ENCODE measurements at places on chromosomes 7 and 10.

DNA sequence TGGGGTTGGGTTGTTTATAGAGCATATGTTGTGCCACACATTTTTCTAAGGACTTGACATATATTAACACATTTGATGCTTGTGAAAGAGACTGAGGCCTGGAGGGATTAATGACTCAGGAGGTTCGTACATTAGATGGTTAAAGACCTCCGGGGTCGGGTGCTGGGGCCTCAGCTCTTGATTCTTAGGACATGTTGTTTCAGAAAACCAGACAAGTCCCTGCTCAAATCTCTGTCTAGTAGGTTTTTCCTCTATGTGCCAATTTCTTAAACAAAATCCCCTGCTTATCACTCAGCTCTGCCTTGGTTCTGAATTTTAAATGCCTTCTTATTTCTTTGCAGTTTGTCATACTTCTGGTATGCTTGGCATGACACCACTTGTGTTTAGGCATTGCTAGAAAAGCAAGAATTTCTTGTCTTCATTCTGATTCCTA lies 5.8 kb downstream of the UPP1 start:
- DNase-seq, result no peak

DNA sequence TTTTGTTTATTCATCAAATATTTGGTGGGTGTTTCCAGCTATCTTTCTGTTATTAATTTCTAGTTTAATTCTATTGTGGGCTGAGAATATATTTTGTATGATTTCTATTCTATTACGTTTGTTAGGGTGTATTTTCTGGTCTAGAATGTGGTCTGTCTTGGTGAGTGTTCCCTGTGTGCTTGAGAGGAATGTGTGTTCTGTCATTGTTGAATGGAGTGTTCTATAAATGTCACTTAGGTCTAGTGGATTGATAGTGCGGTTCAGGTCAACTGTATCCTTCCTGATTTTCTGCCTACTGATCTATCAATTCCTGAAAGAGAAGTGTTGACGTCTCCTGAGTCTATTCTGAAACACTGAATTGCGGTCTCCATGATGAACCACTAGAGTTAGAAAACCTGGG lies 8.5 kb downstream of the HTRA1 start:
- DNase-seq, result no peak

- DNase-seq, result no peak
Observed at GRCh38 chr7:117982071-117983055, 109.1 kb upstream of the CTTNBP2 start.

DNA sequence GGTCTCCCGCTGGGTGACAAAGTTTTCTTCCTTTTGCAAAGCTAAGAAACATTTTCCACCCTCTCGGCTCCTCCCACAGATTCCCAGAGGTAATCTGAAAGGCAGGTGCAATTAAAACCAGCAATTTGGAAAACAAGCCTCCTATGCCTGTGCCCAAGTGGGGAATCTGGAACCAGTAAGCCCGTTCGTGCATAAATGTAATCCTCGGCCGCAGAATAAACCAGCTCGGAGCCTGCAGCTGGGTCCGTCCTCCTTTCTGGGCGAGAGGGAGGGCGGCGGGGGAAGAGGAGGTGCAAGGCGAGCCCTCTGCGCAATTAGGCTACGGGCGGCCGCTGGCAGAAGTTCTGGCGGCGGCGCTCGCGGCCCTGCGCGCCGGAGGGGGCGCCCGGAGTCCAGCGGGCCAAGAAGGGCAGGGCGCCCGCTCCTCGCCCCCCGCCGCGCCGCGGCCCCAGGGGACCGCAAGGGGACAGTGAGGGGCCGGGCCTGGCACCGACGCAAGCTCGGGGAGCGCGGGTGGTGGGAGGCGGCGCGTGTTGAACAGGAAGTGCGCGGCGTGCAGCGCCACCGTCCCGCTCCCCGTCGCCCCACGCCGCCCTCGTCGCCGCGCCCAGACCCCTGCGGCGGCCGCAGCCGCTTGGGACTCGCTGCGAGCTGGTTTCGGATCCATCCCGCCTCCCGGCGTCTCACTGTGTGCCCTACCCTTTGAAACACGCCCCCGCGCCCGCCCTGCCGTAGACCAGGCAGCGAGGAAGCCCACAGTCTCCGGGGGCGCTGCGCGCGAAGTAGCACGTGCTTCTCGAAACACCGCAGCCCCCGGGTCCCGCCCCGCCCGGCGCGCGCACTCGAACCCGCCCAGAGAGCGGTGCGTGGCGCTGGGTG lies at the start of gene PRKAG2:
Gene PRKAG2 (minus strand): TSS at position 217 of the 879 bp plus-strand sequence. CDS start 495 bp downstream, outside the sequence.
- DNase-seq, result no peak

DNA sequence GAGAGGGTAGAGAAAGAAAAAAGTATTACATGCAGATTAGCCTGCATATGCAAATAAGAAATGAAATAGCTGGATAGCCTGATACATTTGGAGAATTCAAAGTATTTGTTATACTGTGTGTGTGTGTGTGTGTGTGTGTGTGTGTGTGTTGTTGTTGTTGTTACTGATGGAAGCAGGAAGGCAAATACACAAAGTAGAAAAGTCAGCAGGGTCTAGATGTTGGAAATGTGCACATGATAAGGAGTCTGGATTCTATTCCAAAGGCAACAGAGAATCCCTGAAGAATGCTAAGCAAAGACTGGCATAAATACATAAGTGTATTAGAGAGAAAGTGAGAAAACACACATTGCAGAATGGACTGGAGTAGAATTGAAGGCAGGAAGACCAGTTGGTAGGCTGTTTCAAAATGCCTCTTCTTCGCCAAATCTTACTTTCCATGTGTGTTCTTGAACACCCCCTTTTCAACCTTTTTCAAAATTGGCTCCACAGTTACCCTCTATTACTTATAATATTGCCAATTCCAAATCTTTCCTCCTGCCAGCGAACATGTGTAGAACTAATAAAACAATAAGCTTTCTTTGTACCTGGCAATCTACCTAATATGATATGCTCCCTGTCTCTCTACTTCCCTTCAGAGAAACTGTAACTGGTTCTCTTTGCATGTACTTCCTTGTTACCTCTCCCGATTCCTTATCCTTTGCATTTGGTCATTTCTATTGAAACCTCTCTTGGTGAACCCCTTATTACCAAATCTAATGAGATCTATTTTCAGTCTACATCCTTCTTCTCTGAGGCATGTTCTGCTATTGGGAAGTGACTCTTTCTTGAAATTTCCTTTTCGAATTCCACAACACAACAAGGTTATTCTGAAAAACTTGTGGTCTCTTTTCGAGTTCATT lies 6.2 kb downstream of the CPED1 start:
- no peak for DNase-seq

DNA sequence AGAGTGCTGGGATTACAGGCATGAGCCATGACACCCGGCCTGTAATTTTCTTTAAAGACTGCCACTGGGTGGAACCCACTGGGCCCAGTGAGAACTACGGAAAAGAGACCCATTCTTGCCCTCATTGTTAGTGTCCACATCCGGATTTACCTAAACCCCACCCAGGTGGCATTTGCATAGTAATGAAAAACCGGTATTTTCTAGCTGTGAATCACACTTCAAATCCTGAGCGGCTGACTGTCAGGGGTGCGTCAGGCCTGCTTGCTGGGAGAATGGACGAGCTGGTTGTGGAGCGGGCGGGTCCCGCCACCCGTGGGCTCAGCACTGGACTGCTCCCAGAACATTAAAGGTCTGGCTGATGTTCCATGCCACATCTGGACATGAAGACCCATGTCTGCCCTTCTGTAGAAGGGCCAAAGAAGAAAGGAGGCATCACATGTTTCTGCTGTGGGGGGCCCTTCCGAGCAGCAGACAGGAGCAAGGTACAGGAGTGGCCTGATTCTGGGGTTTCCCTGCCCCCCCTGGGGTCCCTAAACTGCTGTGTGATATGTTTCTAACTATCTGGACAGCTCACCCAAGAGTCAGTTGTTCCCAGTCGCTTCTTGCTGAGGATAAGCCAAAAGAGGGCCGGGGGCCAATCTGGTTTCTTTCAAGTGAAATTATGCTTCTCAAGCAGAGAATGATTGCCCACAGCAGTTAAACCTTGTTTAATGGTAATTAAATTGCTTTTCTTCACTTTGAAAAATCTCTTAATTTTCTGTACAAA lies 46.4 kb downstream of the KIAA1217 start:
- DNase-seq, result no peak

DNA sequence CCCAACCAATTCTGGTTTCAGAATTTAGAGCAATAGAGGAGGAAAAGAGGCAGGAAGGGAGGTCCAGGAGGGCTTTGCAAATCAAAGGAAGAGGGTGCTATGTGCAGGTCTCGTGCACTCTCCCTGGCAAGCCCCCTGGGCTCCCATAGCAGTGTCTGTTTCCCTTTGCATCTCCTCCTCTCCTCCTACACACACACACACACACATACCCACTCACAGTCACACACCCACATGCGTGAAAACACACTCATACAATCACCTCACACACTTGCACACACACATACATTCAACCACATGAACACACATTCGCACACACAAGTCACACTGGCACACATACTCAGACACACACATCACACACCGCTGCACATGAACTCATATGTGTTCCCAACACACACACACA lies 105.3 kb downstream of the OAT start:
- no peak for DNase-seq

GRCh38 chr7:45910855-45911254 lies 10.2 kb downstream of the IGFBP3 start:
- no peak for DNase-seq

DNA sequence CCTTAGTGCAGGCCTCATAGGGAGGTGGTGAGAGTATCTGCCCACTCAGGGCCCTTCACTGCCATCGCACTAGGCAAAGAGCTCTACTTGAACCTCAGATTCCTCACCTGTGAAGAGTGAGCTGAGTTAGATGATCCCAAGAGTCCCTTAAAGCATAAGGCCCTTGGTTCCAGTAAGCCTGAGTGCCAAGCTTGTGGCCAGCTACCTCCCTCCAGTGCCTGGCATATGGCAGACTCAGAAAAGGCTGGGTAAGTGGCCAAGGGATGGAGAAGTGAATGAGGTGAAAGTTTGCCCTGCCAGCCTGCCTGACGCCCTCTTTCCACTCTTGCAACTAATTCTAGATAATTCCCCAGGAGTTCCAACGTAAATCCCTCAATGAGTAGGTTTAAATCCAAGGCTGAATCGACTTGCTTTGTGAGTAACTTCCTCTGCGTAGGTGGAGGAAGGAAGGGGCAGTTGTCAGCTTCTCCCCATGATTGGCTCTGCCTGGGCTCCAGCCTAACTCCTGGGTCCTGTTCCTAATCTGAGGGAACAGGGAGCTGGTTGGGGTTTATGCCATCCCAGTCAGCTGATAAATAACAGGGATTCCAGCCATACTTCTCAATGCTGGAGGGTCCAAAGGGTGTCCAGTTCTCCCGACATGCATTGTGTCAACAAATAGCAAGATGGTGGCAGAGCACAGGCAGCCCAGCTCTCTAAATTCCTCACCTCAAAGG lies 14.2 kb downstream of the DUSP5 start:
- no peak for DNase-seq

DNA sequence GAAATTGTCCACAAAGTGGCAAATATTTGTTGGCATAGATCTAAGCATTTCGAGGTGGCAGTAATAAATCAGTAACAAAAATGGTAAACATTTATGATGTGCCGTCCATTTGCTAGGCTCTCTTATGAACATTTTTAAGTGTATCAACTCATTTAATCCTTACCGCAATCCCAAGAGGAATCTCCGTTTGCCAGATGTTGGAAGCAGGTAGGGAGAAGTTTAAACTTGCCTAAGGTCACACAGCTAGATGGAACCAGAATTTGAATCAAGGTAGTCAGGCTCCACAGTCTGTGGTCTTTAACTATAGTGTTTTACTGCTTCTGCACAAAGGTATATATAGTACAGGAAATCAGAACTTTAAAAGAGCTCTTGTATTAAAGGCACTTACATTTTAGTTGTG lies 2.6 kb downstream of the MKLN1 start:
- no peak for DNase-seq

GRCh38 chr10:53836638-53837037 lies 964.4 kb downstream of the PCDH15 start:
- DNase-seq, result no peak

DNA sequence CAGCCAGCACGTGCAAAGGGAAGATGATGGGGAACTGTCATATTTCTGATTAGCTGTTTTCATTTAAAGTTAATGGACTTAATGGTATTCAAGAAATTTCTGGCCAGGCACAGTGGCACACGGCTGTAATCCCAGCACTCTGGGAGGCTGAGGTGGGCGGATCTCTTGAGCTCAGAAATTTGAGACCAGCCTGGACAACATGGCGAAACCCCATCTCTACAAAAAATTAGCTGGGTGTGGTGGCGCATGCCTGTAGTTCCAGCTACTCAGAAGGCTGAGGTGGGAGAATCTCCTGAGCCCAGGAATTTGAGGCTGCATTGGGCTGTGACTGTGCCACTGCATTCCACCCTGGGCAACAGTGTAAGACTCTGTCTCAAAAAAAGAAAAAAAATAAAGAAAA lies 18.7 kb downstream of the STN1 start:
- DNase-seq, result no peak

- DNase-seq, result no peak
Observed at GRCh38 chr7:27901028-27901760, 161.2 kb downstream of the TAX1BP1 start.

DNA sequence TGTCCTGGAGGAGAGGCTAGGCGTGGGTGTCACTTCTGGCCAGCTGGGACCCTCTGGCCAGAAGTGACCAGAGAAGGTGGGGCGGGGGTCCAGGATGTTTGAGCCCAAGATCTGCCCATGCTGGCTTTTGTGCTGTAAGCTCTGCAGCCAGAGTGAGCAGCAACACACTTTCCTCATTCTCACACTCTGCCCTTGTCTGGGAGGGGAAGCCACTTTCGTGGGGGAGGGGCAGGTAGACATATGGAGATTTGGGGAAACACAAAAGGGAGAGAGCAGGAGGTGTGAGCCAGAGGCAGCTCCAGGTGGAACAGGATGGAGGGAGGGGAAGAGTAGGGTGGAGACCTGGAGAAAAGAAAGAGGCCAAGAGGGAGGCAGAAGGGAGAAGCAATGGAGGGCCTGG lies 31.5 kb upstream of the ADCYAP1R1 start:
- no peak for DNase-seq

DNA sequence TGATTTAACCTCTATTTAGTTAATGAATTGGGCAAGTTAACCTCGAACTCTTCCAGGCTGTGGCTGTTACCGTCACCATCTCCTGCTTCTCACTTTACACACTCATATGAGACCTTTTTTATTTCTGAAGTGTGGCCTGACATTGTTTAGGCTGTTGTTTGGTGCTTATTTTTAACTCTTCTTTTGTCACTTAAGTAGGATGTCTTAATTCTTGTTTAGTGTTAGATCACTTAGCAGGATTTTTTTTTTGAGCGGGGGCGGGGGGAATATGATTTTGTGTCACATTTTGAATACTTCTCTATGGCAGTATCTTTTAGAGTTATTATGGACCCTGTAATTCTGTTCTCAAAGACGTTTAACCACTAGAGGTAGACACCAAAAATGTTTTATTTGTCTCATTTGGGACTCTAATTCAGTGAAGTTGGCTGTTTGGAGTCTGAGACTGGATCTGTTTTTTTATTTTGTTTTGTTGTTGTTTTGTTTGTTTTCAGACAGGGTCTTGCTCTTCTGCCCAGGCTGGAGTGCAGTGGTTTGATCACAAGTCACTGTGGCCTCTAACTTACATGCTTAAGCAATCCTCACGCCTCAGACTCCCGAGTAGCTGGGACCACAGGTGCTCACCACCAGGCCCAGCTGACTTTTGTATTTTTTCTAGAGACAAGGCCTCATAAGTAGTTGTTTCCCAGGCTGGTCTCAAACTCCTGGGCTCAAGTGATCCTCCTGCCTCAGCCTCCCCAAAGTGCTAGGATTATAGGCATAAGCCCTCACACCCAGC lies 73.5 kb downstream of the CUX1 start:
- DNase-seq, result no peak

- no peak for DNase-seq
Observed at GRCh38 chr10:43667317-43667731, 18.6 kb upstream of the ZNF32 start.

GRCh38 chr7:39855325-39855674 lies 94.8 kb upstream of the CDK13 start:
- DNase-seq, result no peak
